Stimulated activated CD4-positive, alpha-beta T cell treated with anti-CD3 and anti-CD28 coated beads, Interleukin-12 subunit alpha, Interleukin-12 subunit beta, amount 100 ng/mL, for 4 hours (primary cell): ENCODE measurements at places on chromosomes 12 and 14.

- DNase-seq = no peak
Measured at GRCh38 chr14:54564071-54564867, 2.7 kb upstream of the SAMD4A start.

DNA sequence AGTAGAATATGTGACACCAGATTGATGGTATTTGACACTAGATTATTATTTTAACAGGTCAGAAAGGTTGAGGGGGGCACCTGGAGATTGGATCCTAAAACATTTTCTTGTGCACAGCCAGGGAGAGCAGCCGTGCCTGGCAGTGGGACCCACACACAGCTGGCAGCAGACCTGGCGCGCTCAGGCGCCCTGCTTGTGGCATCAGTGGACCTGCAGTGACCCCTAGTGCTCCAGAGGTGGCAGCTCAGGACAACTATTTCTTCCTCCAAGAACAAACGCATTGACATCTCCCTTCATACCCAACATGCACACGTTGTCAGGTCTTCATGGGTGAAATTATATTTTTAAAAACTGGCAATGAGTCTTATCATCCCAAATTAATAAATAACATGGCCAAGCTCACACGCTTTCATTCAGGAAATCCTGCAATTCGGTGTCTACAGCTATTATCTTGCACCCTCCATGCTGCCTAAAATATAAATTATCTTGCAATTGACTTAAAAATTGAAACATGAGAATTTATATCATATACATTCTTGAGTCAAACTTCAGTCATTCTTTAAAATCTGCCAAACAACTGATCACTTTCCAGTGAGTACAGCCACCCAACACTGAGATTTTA is 7.7 kb upstream of the TMEM132D start:
- DNase-seq = no peak

- no peak for DNase-seq
Measured at GRCh38 chr14:99664058-99664936, 19.4 kb downstream of the HHIPL1 start.

GRCh38 chr12:82651489-82651888 is 35.2 kb upstream of the TMTC2 start:
- no peak for DNase-seq

- DNase-seq = no peak
Measured at GRCh38 chr12:41242603-41243002, 54.5 kb downstream of the PDZRN4 start.

GRCh38 chr14:65003394-65003793 is 16.7 kb downstream of the FNTB start:
- no peak for DNase-seq

DNA sequence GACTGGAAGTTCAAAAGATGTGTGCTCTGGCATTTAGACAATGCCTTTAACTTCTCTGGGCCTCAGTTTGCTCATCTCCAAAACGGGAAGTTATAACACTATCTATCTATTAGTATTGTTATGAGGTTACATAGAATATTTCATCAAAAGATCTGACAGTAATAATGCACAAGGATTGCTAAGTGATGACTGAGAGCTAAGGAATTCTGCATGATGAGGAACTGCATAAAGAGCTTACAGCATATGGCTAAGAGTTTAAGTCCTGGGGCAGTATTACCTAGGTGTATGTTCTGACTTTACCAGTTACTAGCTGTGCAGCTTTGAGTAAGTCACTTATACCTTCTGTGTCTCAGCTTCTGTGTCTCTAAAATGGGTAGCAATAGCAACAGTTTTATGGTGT is 160.1 kb upstream of the TMPO start:
- DNase-seq = no peak

DNA sequence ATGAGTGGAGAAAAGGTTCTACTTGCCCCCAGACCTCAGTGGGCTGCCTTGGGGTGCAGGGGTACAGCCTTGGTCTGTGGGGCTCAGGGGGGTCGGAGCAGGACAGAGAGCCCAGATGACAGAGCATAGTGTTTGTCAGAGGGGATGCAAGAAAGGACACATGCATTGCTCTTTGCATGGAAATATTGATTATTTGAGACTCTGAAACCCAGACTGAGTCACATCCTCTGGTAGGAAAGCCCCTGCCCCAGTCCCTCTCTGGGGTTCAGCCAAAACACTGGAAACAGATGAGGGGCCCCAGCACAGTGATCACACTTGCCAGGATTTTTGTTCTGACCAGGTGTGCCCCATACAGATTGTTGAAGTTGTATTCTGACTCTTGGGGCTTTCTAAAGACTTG is 1094.4 kb downstream of the BCL11B start:
- peak; percentile 61 for DNase-seq

GRCh38 chr14:90505531-90505930 is 108.7 kb downstream of the CALM1 start:
- DNase-seq = no peak

- no peak for DNase-seq
Measured at GRCh38 chr14:95816539-95816938, 60.1 kb upstream of the TUNAR start.

DNA sequence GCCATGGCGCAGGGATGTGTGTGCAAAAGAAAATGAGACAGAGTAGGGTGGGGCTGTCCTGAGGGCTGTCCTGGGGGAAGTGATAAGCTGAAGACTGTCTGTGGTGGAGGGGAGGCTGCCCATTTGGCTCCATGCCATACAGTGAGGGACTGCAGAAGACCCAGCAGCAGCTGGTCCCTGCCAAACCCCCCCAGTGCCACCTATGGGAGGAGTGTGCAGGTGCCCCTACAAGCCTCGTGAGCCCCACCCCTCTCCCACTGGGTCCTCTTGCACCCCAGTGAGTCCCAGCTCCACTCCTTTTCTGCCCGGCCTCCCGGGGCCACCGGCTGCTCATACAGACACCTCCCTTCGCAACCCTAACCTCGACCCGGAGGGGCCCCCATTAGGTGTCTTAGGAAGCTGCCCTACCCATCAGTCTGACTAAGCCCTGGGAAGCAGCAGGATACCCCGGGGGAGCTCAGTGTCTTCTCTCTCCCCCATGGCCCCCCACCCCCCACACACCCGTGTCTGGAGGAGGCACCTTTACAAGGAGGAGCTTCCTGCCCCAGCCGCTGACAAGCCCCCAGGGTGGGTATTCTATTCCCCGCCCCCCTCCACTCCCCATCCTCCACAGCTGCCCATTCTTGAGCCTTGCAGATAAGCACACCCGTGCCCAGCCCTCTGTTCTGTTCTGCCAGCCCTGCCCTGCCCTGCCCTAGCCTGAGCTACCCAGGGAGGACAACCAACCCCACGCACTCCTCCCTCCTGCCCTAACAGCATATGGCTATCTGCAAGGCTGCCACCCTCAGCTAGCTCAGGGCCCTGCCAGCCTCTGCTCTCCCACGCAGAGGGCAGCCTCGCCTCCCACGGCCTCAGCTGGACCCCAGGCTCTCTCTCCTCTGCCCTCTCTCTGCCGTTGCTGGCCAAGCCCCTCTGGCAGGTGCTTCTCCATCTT is 41.9 kb downstream of the SLC6A12 start:
- no peak for DNase-seq

DNA sequence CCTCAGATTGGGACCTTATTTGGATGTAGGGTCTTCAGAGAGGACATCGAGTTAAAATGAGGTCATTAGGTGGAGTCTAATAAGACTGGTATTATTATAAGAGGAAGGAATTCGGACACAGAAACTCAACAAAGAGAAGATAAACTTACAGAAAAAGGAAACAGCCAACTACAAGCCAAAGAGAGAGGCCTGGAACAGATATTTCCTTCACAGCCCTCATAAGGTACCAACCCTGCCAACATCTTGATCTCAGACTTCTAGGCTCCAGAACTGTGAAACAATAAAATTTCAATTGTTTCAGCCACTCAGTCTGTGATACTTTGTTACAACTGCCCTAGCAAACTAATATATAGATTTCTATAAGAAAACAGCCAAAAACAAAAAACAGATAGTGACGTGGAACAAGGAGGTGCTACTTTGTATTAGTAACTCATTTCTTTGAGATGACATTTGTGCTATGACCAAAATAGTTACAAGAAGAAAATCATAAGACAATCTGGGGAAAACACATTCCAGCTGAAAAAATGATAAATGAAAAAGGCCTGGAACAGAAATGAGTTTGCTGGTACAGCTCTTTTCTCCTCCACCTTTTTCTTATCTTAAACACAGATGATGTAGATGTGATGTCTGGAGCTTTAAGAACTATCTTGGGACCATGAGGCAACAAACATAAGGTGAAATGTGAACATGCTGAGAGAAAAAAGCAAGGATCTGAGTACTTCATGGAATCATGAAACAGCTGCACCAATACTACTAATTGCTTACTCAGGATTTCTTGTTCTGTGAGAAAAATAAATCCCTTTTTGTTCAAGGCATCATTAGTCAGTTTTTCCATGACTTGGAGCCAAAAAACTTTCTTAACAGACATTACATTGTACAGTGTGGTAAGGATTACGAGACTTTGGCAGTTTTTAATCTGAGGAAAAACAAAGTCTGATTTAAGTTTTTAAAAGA is 243.2 kb downstream of the ANO6 start:
- DNase-seq = no peak

GRCh38 chr14:64401949-64402348 is 13.8 kb downstream of the MTHFD1 start:
- DNase-seq = no peak
